Activated naive CD8-positive, alpha-beta T cell treated with anti-CD3 and anti-CD28 coated beads, Interleukin-2, amount 10 ng/mL, durations not matched to agents 7 days and 5 days (primary cell): ENCODE measurements at places on chromosomes 3 and 15. TPM values are rescaled to one million over a fixed set of nuclear protein-coding genes. Genes with fewer than 3 reads are reported as not detected.
A peak's percentile ranks its signal among the peaks of the same experiment; 100 is the strongest.

GRCh38 chr3:13851997-13852637, 27.8 kb downstream of the WNT7A start:
- H3K4me3 ChIP-seq, result no peak overlapping the region
- H3K36me3 ChIP-seq, result no peaks in the 10 kb centered on the region
- H3K27me3 ChIP-seq, result no peaks in the 10 kb centered on the region

GRCh38 chr3:73419179-73419803, 205.4 kb downstream of the PDZRN3 start:
- H3K27me3 ChIP-seq, result peaks cover 5% of the 10 kb centered on the region
- DNase-seq, result no peak
- no peak overlapping the region for H3K27ac ChIP-seq
- H3K4me1 ChIP-seq, result no peaks in the 10 kb centered on the region

- H3K27ac ChIP-seq, result no peak overlapping the region
- H3K36me3 ChIP-seq, result peaks cover 6% of the 10 kb centered on the region
- H3K4me1 ChIP-seq, result no peaks in the 10 kb centered on the region
- no peak overlapping the region for H3K4me3 ChIP-seq
- DNase-seq, result no peak
Observed at GRCh38 chr15:56628893-56629532, 104.3 kb downstream of the ZNF280D start.

DNA sequence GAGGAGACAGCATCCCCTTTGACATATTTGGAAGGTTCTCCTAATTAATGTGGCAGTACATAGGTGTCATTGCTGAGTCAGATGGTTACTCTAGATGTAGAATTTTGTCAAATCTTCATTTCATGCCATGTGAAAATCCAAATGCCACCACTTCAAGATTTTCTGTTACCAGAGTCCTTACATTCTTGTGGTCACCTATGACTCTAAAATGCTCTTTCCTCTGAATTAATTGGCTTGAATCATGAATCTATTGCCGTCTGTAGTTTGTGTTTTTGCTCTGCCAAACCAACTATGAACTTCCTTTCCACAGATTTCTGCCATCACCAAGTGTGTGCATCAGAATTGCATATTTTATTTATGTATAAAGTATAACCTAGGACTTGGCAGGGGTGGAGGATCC, 269.4 kb upstream of the ZPLD1 start:
- no peaks in the 10 kb centered on the region for H3K27me3 ChIP-seq
- H3K4me1 ChIP-seq, result no peaks in the 10 kb centered on the region
- no peak overlapping the region for H3K4me3 ChIP-seq
- DNase-seq, result no peak
- H3K36me3 ChIP-seq, result peaks cover 4% of the 10 kb centered on the region

GRCh38 chr3:69005791-69006482, 7.5 kb downstream of the EOGT start:
- H3K4me1 ChIP-seq, result no peaks in the 10 kb centered on the region
- H3K4me3 ChIP-seq, result no peak overlapping the region
- no peak overlapping the region for H3K27ac ChIP-seq
- no peak for DNase-seq
- H3K27me3 ChIP-seq, result no peaks in the 10 kb centered on the region
- peaks cover 23% of the 10 kb centered on the region for H3K36me3 ChIP-seq

- peak overlapping the region; percentile 59 for H3K4me3 ChIP-seq
- peak; percentile 85 for DNase-seq
- H3K27me3 ChIP-seq, result peaks cover 26% of the 10 kb centered on the region
Observed at GRCh38 chr3:126679318-126679751, 24.4 kb upstream of the TXNRD3 start.

GRCh38 chr3:12798559-12799179, 2.2 kb downstream of the CAND2 start:
- H3K27ac ChIP-seq, result no peak overlapping the region
- peaks cover 24% of the 10 kb centered on the region for H3K27me3 ChIP-seq
- H3K36me3 ChIP-seq, result no peaks in the 10 kb centered on the region
- no peaks in the 10 kb centered on the region for H3K4me1 ChIP-seq
- H3K4me3 ChIP-seq, result no peak overlapping the region

- no peaks in the 10 kb centered on the region for H3K27me3 ChIP-seq
- H3K4me3 ChIP-seq, result no peak overlapping the region
- DNase-seq, result no peak
- no peaks in the 10 kb centered on the region for H3K4me1 ChIP-seq
- H3K27ac ChIP-seq, result no peak overlapping the region
Observed at GRCh38 chr3:149426325-149426724, 48.2 kb upstream of the TM4SF4 start.

GRCh38 chr3:168073842-168074605, 21.7 kb downstream of the GOLIM4 start:
- no peaks in the 10 kb centered on the region for H3K36me3 ChIP-seq
- no peak overlapping the region for H3K27ac ChIP-seq
- no peaks in the 10 kb centered on the region for H3K4me1 ChIP-seq
- H3K4me3 ChIP-seq, result no peak overlapping the region

GRCh38 chr3:169105561-169105960, 558.0 kb downstream of the MECOM start:
- H3K4me1 ChIP-seq, result no peaks in the 10 kb centered on the region
- H3K27me3 ChIP-seq, result no peaks in the 10 kb centered on the region
- no peak for DNase-seq
- H3K4me3 ChIP-seq, result no peak overlapping the region

GRCh38 chr3:129628169-129628522, 21.7 kb upstream of the PLXND1 start:
- peak overlapping the region; percentile 91 for H3K4me3 ChIP-seq
- peaks cover 14% of the 10 kb centered on the region for H3K27me3 ChIP-seq
- DNase-seq, result no peak
- peak overlapping the region; percentile 80 for H3K27ac ChIP-seq

DNA sequence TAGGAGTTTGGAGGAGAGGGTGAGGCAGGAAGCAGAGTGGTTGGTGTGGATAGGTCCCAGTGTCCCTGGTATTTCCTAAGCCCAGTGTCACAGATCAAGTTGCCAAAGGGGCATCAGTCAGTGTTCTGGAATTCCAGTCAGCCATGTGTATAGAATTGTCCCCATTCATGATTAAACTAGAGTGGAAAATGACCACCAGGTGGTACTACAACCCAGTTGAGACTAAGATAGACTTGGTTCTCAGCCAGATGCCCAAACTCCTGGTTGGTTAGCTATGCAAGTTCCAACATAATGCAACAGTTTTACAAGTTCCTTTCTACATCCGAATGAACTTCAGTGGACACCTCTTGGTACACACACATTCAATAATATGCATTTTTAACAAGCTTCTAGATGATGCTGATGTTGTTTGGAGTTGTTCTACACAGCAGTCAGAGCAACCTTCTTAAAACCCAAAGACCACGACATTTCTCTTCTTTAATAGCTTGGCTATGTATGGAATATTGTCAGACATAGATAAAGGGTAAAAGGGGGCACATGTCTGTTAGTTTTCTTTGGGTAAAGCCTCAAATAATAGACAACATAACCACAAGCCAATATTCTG, 8.4 kb upstream of the ATR start:
- no peaks in the 10 kb centered on the region for H3K36me3 ChIP-seq
- no peak overlapping the region for H3K27ac ChIP-seq
- no peak for DNase-seq
- no peak overlapping the region for H3K4me3 ChIP-seq

DNA sequence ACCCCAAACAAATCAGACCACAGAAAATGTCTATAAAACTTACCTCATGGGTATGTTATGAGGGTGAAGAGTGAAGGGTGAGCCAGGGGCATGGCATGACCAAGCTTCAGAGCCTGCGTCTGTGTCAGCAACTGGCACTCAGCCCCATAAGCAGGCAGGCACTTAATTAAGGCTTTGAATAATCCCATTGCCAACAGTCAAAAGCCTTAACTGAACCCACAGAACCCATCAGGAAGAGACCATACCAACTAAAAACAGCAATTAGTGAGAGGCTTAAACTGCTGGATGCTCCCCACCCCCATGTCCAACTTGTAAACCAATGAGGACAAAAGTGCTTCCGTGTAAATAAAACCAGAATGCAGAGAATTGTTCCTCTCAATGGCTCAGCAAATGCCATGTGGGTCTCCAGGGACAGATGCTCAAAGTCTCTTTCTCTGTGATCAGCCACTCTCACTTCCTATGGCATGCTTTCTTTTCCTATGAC, 126.0 kb downstream of the MYLK start:
- H3K27me3 ChIP-seq, result peaks cover 33% of the 10 kb centered on the region
- no peaks in the 10 kb centered on the region for H3K36me3 ChIP-seq
- peaks cover 9% of the 10 kb centered on the region for H3K4me1 ChIP-seq
- no peak for DNase-seq
- H3K27ac ChIP-seq, result no peak overlapping the region
- H3K4me3 ChIP-seq, result no peak overlapping the region

- no peaks in the 10 kb centered on the region for H3K4me1 ChIP-seq
- H3K27me3 ChIP-seq, result no peaks in the 10 kb centered on the region
- no peak for DNase-seq
- no peak overlapping the region for H3K27ac ChIP-seq
- H3K36me3 ChIP-seq, result no peaks in the 10 kb centered on the region
Observed at GRCh38 chr15:46416544-46416943, 781.7 kb downstream of the SQOR start.

- no peaks in the 10 kb centered on the region for H3K36me3 ChIP-seq
- DNase-seq, result no peak
- no peak overlapping the region for H3K27ac ChIP-seq
- H3K4me1 ChIP-seq, result no peaks in the 10 kb centered on the region
Observed at GRCh38 chr3:171673951-171674350, 136.3 kb downstream of the PLD1 start.

- H3K36me3 ChIP-seq, result no peaks in the 10 kb centered on the region
- DNase-seq, result no peak
- H3K27ac ChIP-seq, result no peak overlapping the region
Observed at GRCh38 chr15:77104155-77104554, 33.2 kb upstream of the TSPAN3 start.

DNA sequence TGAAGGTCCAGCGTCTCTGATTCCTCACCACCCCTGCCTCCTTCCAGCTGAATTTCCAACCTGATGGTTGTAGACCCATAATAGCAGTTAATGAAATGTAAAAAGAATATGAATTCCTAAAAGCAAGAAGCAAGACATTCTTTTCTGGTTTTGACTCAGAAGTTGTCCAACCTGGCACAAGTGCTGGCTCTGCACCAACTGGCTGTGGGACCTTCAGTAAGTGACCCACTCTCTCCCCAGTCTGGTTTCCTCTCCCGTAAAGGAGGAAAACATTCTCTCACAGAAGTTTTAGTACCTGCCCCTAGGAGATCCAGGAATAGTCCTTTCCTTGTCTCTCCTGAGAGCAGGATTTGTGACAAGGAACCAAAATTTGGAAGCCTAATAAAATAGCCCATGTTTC, 236.9 kb upstream of the TRIM42 start:
- H3K36me3 ChIP-seq, result no peaks in the 10 kb centered on the region
- no peak for DNase-seq
- no peaks in the 10 kb centered on the region for H3K4me1 ChIP-seq

DNA sequence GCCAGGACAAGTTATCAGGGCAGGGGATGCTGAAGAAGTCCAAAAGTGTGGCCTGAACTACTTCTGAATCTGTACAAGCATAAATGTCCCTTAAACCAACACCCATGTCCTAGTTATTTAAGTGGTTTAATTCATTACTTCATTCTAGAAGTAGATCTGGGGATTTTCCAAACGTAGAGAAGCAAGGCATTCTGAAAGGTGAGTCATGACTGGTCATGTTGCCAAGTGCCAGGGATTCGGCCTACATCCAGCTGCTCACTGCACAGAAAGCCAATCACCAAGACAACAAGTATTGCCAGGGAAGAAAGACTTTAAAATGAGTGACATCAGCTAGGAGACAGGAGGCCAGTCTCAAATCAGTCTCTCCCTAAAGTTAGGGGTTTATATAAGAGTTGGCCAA, 396.6 kb downstream of the GABRB3 start:
- no peaks in the 10 kb centered on the region for H3K27me3 ChIP-seq
- no peak for DNase-seq
- H3K4me3 ChIP-seq, result no peak overlapping the region
- no peaks in the 10 kb centered on the region for H3K4me1 ChIP-seq
- H3K36me3 ChIP-seq, result no peaks in the 10 kb centered on the region

DNA sequence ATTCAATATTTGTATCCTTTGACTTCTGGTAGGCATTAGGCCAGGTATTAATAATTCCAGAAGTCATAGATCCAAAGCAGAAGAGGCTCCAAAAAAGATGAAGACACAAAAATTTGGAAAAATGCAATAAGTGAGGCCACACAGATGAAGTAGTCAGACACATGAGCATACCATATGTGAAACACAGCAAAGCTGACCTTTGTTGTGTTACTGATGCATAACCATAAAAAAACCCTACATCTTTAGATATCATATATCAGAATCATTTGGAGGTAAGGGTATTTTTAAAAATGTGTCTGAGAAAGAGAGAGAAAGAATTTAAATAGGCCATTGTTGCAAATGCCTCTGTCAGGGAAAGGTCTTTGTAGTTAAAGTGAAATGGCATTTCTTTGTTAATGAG, 314.9 kb downstream of the SLC9A9 start:
- no peak overlapping the region for H3K27ac ChIP-seq
- H3K4me3 ChIP-seq, result no peak overlapping the region
- DNase-seq, result no peak

- DNase-seq, result no peak
- peaks cover 41% of the 10 kb centered on the region for H3K4me1 ChIP-seq
- no peaks in the 10 kb centered on the region for H3K27me3 ChIP-seq
- no peak overlapping the region for H3K27ac ChIP-seq
Observed at GRCh38 chr3:112122870-112123269, 10.2 kb downstream of the GCSAM start.

DNA sequence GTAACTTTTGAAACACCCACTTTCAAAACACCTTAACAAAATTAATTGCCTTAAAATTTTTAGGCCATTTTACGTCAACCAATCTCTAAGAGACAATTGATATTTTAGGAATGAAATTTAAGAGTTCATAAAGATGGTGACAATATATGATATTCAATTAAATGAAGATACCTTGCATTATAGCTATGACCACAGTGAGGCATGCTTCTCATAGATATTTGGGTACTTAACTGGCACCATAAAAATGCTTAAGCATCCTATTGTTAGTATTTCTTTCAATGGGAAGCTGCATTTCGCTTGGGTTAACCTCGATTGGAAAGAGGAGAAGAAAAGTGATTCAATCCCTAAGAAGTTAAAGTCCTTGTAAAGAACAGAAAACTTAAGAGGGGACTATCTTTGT, 209.0 kb downstream of the GAP43 start:
- peaks cover 21% of the 10 kb centered on the region for H3K27me3 ChIP-seq
- H3K4me3 ChIP-seq, result no peak overlapping the region
- no peaks in the 10 kb centered on the region for H3K36me3 ChIP-seq
- no peak overlapping the region for H3K27ac ChIP-seq
- DNase-seq, result no peak
- H3K4me1 ChIP-seq, result no peaks in the 10 kb centered on the region

- DNase-seq, result no peak
- peaks cover 7% of the 10 kb centered on the region for H3K36me3 ChIP-seq
- H3K4me3 ChIP-seq, result no peak overlapping the region
Observed at GRCh38 chr3:52544937-52545336, 8.5 kb downstream of the UQCC5 start.

SUSD5 gene
- not detected for total RNA-seq

DPPA2 gene
- not detected for total RNA-seq

GOLGA8J gene
- total RNA-seq, result 0.80 TPM

NPAP1 gene
- total RNA-seq, result not detected

LMAN1L gene
- total RNA-seq, result 0.37 TPM

ISL2 gene
- total RNA-seq, result not detected

TEX55 gene
- total RNA-seq, result not detected

FSTL1 gene
- 0.31 TPM for total RNA-seq

GPR176 gene
- total RNA-seq, result 0.09 TPM

CAPN3 gene
- total RNA-seq, result 8.3 TPM

WDR93 gene
- not detected for total RNA-seq
